ENCODE measurements at places on chromosomes 16 and 17.

DNA sequence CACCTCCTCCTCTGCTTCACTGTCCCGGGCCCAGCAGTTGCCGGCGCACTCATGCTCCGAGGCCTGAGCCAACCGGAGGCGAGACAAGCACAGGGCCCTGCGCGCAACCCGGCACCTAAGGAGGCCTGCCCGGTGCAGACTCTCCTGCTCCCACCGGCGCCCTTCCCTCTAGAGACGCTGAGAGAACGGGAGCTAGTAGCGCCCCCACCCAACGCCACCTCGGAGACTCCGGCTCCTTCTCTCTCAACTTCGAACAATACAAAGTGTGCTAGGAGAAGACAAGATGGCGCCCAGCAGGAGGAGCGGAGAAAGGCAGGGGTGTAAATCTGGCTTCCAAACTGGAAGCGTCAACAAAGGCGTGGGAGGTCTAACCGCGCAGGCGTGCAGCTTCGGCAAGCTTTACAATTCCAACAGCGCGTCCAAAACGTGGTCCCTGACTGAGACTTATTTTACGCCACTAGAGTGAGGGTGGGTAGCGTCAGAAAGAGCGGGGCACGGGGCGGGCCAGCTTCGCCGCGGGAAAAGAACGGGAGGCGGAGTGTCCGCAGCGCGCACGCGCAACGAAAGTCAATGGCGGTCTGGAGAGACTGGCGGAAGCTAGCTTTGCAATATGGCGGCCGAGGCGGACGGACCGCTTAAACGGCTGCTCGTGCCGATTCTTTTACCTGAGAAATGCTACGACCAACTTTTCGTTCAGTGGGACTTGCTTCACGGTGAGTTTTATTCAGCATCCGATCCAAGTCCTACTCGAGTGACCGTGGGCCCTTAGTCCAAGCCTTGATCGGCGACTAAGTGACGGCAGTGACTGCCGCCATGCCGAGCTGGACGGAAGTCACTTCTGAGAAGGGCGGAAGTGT is at the start of gene MPDU1:
Gene MPDU1 (plus strand): TSS at position 600 of the 857 bp plus-strand sequence. CDS start 11 bp downstream, at position 611.
- DNase-seq = peak; percentile 88

DNA sequence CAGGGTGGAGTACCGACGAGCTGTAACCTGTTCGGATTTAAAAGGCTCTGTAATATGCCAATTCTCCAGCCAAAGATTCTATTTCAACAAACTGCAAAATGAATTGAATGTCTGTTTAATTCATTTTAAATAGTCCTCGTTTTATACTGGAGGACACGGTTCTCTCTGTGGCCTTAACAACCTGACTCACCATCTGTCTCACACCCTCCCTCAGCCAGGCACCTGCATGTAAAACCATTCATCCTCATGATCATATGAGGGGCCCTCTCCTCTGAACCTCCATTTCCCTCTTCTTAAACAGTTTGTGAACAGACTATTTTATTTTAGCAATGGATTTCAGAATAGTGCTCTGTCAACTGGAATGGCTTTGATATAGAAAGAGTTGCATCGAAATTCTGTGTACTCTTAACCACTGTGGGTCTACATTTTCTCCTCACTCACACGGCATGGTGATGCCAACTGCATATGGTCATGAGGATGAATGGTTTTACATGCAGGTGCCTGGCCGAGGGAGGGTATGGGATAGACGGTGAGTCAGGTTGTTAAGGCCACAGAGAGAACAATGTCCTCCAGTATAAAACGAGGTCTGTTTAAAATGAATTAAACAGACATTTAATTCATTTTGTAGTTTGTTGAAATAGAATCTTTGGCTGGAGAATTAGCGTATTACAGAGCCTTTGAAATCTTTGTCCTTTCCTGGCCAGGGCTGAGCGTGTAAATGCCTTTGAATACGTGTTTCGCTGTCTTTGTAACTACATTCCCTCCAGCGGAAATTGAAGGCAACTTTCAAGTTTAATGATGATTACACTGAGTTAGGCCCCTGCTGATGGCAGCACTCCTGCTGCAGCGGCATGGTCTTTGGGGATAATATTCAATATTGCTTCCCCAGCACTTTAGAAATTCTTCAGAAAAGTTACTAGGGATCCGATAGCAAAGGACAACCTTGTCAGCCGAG is 329.6 kb downstream of the SNX29 start:
- no peak for DNase-seq

DNA sequence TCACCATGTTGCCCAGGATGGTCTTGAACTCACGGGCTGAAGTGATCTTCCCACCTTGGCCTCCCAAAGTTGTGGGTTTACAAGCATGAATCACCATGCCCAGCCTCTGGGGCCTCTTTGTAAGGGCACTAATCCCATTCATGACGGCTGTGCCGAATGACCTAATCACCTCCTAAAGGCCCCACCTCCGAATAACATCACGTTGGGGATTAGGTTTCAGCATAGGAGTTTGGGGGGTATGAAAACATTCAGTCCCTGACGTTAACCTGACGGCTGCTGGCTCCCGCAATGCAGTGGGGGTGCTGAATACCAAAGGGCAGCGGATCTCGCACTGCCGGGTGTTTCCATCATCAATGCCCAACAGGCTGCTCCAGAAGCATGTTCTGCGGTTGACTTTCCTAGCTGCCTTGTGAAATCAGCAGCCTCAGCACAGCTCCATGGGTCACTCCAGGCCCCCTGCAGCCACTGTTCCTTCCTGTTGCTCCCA is 120.8 kb upstream of the SEC14L1 start:
- DNase-seq = no peak

GRCh38 chr17:62787366-62787765 is 20.7 kb downstream of the MARCHF10 start:
- no peak for DNase-seq
